Skeletal muscle tissue (tissue), 5 donors: ENCODE measurements at places on chromosomes 5 and 9. TPM values are rescaled to one million over a fixed set of nuclear protein-coding genes. Genes with fewer than 3 reads are reported as not detected.

LRRC70 gene
- 5.7 TPM for total RNA-seq

MBLAC2 gene
- 3.1 TPM for total RNA-seq

PRLR gene
- 0.52 TPM for total RNA-seq

GLRA1 gene
- total RNA-seq = not detected

CAAP1 gene
- total RNA-seq = 12.5 TPM

ZDHHC11B gene
- 1.0 TPM for total RNA-seq

DENND1A gene
- 23.5 TPM for total RNA-seq

ODF2 gene
- total RNA-seq = 15.7 TPM

TMEM215 gene
- total RNA-seq = 0.52 TPM

SLC36A2 gene
- under 0.01 TPM for total RNA-seq

MACIR gene
- total RNA-seq = 10.4 TPM

ZDHHC21 gene
- 24.5 TPM for total RNA-seq

LHX3 gene
- total RNA-seq = not detected

PLAC8L1 gene
- not detected for total RNA-seq

STK32A gene
- 1.0 TPM for total RNA-seq

DNAJC18 gene
- total RNA-seq = 16.2 TPM

SLC6A3 gene
- total RNA-seq = not detected
